Left ventricle myocardium superior (tissue), 1 donor: ENCODE measurements at places on chromosomes 6 and 20.

DNA sequence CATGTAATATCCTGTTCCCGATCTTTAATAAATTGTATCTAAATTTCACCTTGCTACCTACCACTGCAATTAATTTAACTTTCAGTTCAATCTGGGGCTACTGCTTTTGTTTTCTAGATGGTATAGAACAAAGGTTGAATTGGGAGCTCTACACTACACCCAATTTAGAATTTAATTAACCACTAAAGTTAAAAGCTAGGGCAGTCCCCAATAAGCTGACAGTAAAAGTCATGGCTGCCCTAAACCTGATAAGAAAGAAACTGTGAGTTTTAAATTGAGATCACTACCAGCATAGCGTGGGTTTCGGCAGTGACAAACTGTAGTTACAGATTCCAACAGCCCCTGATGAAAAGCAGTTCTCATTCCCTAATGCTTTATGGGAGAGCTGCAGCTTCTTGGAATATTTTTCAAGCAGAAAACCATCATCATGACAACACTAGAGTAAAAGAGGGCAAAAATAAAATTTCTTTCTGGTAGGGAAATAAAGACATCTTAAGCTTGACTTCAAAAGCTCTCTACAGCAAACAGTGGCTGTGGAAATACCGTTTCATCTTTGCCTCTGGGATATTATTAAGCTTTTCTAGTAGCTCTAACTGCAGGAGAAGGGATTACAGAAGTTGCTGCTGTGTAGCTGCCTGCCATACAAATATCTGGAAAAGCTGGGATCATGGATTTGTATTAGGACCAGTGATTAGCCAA, 1372.1 kb downstream of the EPHA7 start:
- no peak for DNase-seq

DNA sequence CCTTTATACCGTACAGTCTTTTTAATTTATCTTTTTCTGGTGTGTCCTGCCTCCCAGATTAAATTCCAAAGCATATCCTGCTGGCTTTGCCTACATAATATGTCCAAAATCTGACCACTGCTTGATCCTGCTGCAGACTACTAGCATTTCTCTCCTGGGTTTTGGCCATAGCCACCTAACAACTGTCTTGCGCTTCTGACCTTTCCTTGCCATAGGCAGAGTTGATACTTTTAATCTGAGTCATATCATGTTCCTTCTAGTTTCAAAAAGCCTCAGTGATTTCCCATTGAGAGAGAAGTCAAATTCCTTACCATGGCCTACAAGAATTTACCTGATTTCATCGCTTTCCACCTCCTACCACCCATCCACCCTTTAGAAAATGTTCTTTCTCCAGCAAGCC, 104.8 kb downstream of the BCKDHB start:
- no peak for DNase-seq

GRCh38 chr6:20708367-20709124, 174.3 kb downstream of the CDKAL1 start:
- DNase-seq: no peak

DNA sequence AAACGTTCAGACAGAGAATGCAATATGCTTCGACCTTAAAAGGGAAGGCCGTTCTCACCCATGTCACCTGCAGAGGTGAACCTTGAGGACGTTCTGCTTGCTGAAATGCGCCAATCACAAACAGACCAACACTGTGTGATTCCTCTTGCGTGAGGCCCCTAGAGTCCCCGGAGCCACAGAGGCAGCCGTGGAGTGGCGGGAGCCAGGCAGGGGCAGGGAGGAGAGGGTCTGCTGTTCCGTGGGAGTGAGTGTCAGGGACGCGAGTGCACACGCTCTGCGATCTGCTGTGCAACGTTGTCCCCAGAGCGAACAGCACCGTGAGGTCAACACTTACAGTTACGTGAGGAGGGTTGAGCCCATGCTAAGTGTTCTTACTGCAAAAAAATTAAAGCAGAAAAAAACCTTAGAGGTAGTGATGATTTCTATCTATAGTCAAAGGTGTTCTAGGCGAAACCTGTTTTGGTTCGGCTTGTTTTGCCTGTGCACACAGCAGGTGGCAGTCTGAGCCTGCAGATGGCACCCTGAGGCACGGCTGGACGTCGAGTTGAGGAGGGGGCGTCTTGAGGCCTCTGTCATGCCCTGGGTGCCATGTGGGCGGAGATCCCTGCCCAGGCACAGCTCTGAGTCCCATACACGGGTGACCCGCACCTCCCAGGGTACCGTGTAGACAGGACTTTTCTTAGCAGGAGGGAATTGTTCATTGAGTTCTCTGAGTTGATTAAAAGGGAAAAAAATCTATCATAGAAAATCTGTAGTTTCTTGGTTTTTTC, 71.7 kb upstream of the FRMD1 start:
- no peak for DNase-seq

DNA sequence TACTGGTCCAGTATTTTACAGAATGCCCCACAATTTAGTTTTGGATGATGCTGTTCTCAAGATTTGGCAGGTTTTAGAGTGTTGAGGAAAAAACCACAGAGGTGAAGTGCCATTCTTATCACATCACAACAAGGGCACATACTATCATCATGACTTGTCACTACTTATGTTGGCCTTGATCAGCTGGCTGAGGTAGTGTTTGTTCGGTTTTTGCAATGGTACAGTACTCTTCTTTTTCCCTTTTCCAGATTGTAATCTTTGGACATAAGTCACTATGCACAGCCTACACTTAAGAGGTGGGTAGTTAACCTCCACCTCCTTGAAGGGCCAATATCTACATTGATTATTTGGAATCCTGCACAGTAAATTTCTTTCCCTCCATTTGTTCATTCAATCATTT, 8.8 kb downstream of the TENT5A start:
- DNase-seq: no peak

GRCh38 chr20:54108326-54108642, 37.9 kb upstream of the BCAS1 start:
- no peak for DNase-seq

DNA sequence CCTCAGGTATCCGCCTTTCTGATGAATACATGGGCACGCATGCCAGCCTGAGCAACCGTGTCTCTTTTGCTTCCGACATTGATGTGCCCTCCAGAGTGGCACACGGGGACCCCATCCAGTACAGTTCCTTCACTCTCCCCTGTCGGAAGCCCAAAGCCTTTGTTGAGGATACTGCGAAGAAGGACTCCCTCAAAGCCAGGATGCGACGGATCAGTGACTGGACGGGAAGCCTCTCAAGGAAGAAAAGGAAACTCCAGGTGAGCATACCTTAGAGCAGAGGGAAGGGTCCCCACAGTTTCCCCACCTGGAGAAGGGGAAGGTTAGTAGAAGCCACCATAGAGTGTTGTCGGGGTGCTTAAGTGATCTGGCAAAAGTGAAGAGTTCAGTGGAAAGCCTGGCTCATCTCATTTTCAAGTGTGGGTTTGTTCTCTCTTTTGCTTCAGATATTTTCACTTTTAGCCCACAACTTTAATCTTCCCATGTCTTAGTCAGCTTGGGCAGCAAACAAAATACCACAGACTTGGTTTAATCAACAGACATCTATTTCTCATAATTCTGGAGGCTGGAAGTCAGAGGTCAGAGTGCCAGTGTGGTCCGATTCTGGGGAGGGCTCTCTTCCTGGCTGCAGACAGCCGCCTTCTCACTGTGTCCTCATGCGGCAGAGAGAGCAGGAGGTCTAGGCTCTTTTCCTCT, 133.5 kb upstream of the CLDN20 start:
- no peak for DNase-seq

GRCh38 chr6:124546601-124547000, 415.6 kb upstream of the RNF217 start:
- DNase-seq: no peak
